Activated gamma-delta T cell (primary cell): ENCODE measurements at places on chromosomes 6 and 20.

- DNase-seq, result no peak
Observed at GRCh38 chr6:40672087-40672486, 84.9 kb upstream of the LRFN2 start.

GRCh38 chr20:24407151-24407550, 62.3 kb upstream of the SYNDIG1 start:
- DNase-seq, result no peak

GRCh38 chr20:51424270-51425117, 118.0 kb downstream of the NFATC2 start:
- no peak for DNase-seq

DNA sequence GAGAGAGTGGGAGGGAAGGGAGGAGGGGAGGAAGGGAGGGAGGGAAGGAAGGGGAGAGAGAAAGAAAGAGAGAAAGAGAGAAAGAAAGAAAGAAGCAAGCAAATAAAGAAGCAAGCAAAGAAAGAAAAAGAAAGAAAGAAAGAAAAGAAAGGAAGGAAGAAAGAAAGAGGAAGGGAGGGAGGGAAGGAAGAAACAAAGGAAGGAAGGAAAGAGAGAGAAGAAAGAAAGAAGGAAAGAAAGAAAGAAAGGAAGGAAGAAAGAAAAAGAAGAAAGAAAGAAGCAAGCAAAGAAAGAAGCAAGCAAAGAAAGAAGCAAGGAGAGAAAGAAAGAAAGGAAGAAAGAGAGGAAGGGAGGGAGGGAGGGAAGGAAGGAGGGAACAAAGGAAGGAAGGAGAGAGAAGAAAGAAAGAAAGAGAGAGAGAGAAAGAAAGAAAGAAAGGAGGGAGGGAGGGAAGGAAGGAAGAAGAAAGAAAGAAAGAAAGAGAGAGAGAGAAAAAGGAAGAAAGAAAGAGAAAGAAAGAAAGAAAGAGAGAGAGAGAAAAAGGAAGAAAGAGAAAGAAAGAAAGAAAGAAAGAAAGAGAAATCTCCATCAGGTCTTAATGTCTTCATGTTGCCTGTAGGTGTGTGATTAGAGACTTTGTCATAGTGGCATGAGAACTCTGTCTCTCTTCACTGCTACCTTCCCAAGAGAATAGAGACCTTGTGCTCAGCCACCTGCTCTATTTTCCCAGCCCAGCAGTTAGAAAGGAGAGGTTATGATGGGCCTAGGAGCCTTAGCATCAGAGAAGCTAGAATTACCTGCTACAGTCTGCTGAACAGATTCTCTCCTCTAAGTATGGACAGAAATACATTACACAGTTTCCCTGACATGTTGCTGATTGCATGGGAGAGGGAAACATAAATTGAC, 5.0 kb downstream of the SEMG1 start:
- no peak for DNase-seq

DNA sequence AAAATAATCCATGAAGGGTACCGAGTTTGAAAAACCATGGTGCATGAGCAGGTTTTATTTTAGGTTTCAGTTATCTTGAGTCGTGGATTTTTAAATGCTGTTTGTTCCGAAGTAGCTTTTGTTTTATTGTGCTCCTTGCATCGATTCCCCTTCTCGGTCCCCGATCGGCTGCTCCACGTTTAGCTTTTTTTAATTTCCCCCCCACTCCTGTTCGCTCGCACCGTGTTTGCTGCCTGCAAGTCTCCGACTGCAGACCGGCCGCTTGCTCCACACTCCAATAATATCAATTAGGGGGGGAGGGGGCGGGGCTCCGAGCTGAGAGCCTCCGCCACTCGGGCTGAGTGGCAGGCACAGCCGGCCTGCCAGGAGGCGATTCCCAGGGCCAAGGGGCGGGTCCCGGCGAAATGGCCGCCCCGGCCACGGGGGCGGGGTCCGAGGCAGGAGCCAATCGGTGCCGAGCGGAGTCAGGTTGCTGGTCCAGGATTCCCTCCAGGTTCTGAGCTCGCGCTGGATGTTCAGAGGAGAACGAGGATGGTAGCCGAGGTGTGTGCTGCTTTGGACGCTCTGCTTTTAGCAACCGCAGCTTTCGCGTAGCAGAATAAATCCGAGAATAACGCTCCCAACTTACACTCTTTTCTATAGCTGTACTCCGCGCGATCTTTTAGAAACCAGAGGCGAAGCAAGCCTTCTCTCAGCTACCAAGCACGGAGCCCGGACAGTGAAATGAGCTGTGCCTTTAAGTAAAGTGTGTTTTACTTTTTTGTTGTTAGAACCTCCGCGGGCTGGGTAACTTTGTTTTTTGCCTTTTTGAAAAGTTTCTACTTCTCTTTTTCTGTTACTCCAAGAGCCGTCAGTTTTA, at the start of gene EPHA7:
EPHA7 (minus strand) TSS at position 256 of the 859 bp plus-strand sequence; CDS start at position 38, 218 bp downstream.
- DNase-seq, result no peak

DNA sequence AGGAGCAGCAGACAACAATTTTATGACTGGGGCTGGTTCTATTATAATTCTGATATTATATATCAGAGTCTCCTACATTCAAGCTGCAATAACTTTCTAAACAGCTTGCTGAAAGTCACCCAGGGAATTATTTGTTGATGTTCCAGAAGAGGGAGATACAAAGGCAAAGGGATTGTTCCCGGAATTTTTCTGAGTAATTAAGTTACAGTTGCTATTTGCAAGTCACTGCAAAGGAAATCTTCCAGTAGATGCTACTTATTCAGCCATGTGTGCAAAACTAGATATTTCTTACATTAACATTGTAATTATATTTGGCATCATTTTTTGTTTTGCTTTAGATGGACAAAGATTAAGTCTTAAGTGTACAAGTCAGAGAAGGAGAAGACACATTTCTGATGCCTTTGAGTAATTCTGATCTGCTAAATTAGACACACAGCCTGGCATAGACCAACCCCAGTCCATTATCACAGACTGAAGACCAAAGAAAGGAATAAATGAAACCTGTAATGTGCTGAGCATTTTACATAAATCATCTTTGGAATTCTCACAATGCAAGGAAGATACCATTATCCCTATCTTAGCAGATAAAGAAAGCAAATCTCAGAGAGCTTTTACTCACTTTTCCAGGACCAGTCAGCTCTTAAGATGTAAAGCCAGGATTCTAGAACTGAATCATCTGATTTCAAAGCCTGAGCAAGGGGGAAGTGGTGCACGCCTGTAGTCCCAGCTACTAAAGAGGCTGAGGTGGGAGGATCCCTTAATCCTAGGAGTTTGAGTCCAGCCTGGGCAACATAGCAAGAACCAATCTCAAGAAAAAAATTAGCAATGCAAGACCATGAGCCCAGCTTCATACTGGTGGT, 62.6 kb upstream of the AKAP12 start:
- DNase-seq, result no peak

- DNase-seq, result no peak
Observed at GRCh38 chr6:150313781-150314180, 55.0 kb upstream of the IYD start.

- DNase-seq, result no peak
Observed at GRCh38 chr20:2314759-2315439, 19.1 kb downstream of the TGM3 start.

GRCh38 chr20:51837876-51838420, 35.6 kb upstream of the SALL4 start:
- no peak for DNase-seq

- no peak for DNase-seq
Observed at GRCh38 chr6:5956939-5957338, 49.8 kb downstream of the NRN1 start.

GRCh38 chr6:12717356-12717755, 789 bp downstream of the PHACTR1 start:
- DNase-seq, result no peak

- DNase-seq, result no peak
Observed at GRCh38 chr6:168062346-168063289, 16.4 kb downstream of the FRMD1 start.

GRCh38 chr6:5208471-5208971, 52.2 kb downstream of the LYRM4 start:
- no peak for DNase-seq

DNA sequence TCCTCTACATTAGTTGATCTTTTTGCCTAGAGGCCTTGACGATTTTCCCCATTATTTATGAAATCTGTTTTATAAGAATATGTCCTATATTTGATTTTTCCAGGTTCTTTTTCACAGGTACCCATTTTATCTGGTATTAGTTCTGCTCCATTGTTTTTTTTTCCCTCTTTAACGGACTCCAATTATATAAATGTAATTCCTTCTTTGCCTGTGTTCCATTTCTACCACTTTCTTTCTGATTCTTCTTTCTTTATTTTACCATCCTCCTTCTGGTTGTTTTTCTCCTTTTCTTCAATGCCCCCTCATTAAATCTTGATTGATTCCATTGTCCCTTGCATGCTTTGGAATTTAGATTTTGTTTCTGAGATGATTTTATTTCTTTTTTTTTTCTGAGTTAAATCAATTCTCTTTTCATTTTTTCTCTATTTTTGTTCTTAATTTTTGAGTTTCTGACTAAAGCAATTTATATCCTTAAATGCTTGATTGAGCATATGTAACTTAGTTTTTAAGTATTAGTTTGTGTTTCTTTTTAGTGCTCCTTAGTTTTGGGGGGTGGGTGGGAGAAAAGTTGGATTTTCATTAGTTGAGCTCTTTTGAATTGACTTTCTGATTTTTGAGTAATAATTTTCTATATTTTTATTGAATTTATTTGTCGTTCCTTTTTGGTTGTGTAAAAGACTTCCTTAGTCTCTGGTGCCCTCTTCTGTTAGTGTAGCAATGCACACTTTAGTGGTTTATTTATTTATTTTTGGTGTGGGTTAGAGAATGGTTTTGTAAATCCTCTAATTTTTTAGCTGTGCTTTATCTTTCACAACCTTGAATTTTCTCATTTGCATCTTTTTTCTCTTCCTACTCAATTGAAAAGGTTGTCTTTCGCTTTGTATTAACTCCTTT, 140.8 kb downstream of the FARS2 start:
- no peak for DNase-seq

DNA sequence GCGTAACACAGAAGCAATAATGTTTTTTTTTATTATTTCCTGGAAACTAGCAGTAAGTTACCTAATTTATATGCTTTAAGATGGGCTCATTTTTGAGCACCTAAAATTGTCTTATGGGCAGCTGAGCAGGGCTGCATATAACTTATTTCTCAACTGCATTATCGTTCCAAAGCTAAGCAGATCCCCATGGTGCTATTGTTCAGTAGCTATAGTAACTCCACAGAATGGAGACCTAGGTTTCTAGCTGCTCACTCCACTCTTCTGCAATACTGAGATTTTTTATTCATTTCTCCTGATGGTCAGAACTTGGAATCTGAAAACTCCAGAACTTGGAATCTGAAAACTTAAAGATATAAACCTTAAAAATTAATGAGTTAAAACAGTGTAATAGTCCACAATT, 18.7 kb downstream of the CRISP1 start:
- no peak for DNase-seq

- DNase-seq, result no peak
Observed at GRCh38 chr6:79570129-79571029, 33.1 kb upstream of the LCA5 start.

DNA sequence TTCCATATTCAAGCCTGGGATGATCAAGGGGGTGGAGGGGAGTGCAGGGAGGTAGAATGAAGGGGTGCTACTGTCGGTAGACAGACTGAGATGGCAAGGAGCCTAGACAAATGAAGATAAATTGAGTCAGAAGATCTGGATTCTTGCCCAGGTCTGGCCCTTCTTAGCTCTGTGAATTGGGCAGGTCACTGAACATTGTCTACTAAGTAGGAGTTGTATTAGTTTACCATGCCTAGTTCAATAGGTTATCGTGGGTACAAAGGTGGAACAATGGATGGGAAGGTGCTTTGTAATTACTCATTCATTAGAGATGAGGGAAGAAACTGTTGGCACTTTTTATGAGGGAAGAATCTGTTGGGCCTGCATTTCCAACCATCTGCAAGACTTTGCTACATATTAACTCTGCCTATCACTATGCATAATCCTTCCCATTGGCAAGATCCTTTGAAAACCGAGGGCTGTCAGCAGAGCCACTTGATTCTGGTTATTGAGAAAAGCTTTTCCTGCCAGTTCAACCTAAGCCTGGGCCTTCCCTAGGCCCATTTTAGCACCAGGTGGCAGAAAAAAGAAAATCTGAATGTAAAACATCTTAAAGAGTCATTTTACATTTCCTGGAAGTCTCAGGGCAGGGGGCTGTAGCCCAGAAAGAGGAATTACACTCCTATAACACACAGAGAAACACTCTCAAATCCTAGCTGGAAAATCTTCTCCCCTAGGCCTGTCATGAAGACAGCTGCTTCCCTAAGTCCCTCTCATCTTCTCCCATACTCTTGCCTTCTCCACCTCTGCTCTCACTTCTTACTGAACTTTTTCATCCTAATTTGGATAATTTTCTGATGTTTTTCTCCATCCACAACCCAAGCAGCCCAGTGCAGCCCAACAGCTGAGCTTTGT, 103.5 kb downstream of the CD24 start:
- no peak for DNase-seq

DNA sequence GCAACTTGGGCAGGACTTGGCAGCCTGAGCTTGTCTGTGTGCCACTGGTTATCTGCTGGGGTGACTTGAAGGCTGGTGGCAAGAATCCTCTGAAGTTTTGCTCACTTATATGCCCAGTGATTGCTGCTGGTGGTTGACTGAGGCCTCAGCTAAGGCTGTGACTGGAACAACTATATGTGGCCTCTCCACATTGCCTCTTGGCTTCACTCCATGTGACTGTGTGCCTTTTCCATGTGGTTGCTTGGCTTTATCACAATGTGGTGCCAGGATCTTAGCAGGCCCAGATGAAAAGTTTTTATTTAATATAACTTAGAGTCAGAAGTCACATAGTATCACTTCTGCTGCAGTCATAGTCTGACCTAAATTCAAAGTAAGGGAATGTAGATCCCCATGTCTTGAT, 104.5 kb downstream of the ADAT2 start:
- no peak for DNase-seq

- no peak for DNase-seq
Observed at GRCh38 chr6:13074415-13075140, 253.8 kb downstream of the TBC1D7 start.

DNA sequence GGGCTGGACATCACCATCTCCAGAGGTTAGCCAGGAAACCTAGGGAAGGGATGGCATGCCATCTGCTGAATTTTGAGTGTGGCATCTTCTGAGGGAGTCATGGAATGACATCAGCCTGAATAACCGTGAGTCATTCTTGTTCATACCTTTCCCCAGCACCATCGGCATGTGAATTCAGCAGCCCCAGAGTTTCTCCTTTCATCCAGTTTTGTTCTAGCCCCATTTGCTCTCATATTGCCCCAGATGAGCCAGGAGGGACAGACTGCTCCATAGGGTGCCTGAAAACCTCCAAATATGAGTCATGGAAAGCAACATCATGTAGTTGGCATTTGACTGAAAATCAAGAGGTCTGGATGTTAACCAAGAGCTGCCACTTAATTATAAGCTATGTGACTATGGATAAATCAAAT, 219.2 kb upstream of the SGK1 start:
- DNase-seq, result no peak

DNA sequence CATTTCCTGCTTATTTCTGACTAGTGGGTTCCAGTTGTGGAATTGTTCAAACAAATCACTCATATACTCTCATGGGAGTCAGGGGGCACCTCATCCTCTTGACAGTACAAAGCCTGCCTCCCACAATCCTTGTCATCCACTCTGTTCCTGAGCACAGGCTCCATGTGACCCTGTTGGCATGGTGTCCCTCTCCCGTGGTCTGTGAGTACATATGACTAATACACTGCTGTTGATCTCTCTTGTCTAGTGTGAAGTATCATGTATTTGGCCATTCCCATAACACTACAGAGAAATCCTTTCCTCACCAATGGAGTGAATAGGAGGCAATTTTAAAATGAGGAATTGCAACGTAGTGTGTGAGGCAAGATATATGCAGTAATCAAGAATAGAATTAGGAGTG, 185.3 kb downstream of the OGFRL1 start:
- no peak for DNase-seq
